ENCODE measurements at places on chromosomes 7 and 10.

- DNase-seq, result no peak
Measured at GRCh38 chr10:74178042-74178791, 27.2 kb downstream of the ADK start.

DNA sequence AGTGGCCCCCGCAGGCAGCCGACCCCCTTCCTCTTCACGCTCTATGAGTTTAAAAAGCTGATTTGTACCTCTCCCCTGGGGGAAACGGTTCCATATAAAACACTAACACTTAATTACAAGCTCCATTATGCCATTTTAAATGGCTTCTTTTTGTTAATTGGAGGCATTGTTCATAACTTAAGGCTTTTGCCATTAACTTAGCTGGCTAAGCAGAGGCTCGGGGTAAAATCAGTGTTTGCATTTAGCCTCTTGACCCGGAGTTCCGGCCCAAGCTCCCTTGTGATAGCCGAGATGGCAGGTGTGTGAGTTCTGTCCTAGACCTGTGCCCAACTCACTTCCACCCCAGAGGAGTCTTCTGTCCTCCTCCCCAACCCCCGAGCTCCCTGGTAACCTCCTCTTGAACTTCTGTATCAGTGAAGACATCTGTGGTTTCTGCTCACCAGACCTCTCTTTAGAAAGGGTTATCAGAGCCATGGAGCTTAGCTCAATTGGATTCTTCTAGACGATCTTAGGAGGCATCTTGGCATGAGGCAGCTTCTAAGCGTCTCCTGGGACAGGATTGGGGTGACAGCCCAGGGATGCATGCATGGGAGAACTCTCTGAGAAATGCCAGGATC lies 34.2 kb upstream of the SH2B2 start:
- no peak for DNase-seq

GRCh38 chr10:12788277-12788676 lies 213.2 kb downstream of the CCDC3 start:
- DNase-seq, result no peak

DNA sequence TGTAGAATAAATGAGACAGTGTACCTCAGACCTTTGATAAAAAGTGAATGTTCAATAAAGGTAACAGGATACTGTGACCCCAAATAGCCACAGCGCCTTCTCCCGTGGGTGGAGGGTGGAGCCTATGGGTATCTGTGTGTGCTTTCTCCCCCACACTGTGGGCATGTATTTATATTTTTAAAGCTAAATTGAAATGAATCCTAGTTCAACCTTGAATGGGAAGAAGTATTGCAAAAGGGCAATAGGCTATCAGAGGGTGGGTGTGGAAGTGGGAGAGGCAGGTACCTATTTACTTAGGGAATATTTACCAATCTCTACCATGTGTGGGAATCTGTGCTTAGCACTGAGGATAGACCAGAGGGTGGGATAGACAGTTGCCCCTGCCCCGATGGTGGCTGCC lies 68.9 kb downstream of the PFKFB3 start:
- no peak for DNase-seq

GRCh38 chr10:36336315-36336714 lies 694.2 kb upstream of the FZD8 start:
- DNase-seq, result no peak

DNA sequence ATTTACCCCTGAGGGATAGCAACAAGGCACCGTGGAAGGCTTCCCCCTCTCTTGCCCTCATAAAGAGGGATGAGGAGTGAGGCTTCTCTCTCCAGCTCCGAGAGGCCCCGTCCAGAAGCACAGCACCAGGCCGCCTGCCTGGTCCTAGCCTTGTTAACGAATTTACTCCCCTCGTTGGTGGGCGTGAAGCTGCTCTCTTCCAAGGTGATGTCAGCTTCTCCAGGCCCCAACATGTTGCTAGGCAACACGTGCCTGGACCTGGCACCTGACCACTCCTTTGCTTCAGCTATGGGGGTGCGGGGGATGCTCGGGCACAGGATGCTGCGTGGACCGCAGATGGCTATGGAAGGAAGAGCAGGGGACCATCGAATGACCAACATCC lies 135.2 kb upstream of the MGMT start:
- DNase-seq, result no peak

DNA sequence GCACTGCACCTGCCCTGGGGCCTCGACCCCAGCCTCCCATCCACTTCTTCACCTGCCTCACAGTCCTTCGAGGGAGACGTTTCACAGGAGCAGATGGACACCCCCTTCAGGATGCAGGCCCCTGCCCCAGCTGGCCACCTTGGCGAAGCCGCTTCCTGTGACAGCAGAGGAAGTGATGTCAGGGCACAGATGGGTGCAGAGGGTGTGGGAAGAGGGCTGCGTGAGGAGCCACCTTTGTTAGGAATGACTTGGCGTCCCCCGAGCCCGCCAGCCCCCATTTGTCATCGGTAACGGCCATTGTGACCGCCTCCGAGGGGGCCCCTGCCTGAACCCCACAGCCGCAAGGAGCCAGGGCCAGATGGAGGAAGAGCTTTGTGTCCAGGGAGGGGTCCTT lies 47.4 kb upstream of the SLC29A3 start:
- DNase-seq, result no peak

DNA sequence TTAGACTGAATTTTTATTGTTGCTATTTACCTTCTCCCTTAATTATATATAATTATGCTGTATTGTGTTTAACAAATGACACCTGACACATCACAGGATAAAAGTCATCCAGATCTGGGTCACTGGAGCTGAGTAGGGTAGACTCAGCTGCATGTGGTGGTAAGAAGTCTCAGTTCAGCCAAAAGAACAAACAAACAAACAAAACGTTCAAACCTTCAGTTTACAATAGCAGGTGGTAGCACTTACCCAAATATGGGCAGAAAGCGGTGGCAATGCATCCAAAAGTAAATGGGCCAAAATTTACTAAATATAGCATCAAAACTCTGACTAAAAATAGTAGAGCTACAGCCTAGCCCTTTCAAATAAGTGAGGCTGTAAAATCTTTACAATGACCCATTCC lies 42.2 kb downstream of the ZWINT start:
- no peak for DNase-seq

DNA sequence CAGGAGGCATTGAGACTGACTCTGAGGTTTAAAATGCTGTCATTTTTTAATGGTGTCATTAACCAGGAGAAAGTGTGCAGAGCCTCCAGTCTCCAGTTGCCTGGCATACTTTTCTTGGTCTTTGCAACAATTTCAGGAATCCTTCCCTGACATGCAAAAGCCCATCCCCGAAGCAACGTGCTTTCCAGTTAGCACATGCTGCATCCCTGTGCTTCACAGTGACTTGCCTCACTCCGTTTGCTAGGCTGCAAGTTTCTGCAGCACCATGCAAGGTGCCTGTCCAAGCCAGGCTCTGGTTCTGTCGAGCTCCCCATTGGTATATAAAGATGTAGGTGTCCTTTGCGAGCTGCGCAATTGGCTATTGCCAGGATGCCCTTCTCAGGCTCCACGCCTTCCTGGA lies 135.0 kb downstream of the GALNT17 start:
- no peak for DNase-seq

DNA sequence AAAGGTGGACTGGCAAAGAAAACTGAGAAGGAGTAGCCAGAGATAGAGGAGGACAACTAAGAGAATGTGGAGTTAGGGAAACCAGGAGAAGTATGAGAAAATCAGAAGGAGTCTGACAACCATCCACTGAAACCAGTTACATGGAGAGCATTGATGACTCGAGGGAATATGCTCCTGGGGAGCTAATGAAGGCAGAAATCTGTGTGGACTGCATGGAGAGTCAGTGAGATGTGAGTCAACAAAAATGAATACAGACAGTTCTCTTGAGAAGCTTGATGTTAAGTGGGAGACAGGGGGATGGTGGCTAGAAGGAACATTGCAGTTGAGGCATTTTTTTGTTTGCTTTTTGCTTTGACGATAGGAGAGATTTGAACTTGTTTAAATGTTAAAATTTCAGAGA lies 34.3 kb upstream of the ZNF32 start:
- no peak for DNase-seq

- no peak for DNase-seq
Measured at GRCh38 chr10:99369126-99369525, 40.0 kb downstream of the CNNM1 start.

GRCh38 chr7:118305671-118306070 lies 81.2 kb downstream of the ANKRD7 start:
- DNase-seq, result no peak

- no peak for DNase-seq
Measured at GRCh38 chr10:15455456-15455855, 84.4 kb upstream of the FAM171A1 start.

- DNase-seq, result no peak
Measured at GRCh38 chr10:35946556-35946955, 304.5 kb upstream of the FZD8 start.

- no peak for DNase-seq
Measured at GRCh38 chr7:79403451-79403850, 50.0 kb downstream of the MAGI2 start.

GRCh38 chr10:67779465-67780203 lies 58.4 kb downstream of the DNAJC12 start:
- peak; percentile 85 for DNase-seq

DNA sequence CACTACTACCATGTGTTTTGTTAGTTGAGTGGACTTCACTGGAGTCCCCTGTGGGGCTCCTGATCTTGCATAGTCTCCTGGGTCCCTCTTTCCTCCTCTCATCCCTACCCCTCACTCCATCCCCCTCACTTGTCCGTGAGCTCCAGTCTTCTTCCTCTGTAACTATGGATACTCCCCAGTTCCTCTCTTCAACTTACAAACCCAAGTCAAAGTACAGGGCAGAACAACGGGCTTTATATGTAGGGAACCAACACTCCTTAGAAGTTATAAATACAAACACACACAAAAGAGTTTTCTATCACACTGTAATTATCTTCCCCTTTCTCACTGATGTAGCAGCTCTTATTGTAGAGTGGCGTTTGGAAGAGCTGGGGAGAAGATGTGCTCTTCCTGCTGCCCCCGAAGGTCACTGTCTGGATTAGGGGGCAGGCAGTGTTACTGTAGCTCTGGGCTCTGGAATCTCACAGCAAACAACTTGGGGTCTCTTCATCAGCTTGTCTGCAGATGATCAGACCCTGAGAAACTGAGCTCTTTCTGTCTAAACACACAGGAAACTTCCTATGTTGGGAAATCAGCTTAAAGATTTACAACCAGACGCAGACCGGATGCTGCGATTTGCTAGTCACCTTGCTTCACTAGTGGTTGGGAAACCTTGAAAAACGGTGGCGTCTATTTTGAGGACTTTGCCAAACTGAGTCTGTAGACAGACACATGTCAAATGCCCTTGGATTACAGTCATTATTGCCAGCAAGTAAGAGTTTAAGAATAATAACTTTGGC lies 13.6 kb downstream of the SNX10 start:
- no peak for DNase-seq

DNA sequence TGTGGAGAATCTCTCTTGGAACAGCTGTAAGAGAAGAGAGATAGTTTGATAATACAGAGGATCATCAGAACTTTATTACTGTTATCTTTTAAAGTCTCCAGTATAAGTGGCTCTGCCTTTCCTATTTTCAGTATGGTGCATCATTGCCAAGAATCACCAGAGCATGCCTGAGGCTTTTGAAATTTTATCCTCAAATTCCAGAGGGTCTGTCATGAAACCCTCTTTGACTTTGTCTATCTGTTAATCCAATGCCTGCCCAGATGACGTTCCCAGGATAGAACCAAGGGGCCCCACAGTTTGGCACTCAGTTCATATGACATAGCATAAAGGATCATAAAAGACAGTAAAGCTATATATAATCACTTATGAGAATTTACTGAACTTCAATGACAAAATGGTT lies 35.3 kb upstream of the SEMA3C start:
- DNase-seq, result no peak

DNA sequence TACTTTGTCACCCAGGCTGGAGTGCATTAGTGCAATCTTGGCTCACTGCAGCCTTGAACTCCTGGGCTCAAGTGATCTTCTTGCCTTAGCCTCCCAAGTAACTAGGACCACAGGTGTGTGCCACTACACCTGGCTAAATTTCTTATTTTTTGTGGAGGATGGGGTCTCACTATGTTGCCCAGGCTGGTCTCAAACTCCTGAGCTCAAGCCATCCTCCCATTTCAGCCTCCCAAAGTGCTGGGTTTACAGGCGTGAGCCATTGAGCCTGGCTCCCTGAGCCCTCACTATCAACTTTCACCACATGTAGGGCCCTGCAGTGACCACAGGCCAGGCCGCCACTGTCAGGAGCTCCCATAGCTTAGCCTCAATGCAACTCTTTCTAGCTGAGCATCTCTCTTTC lies 110.2 kb downstream of the CUL2 start:
- DNase-seq, result no peak

GRCh38 chr7:18230271-18230670 lies 202.6 kb upstream of the PRPS1L1 start:
- DNase-seq, result no peak
